ENCODE measurements at places on chromosomes 5 and 9.
A peak's percentile ranks its signal among the peaks of the same experiment; 100 is the strongest.

DNA sequence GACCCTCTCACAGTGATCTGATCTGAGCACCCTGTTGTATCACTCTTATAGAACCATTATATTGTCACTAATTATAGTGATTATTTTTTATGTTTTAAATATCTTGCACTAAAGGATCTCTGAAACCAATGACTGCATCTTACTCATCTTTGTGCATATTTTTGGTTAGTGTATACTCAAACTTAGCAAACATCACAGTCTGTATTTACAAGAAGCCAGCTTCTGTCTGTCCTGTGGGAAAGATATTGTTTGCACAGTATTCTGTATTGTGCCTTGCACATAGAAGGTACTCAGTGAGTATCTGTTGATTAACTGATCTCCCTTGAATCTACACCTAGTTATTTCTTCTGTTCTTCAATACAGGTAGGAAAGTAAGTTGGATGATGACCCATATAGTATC, 131.5 kb downstream of the PAM start:
- no peak for DNase-seq

- DNase-seq = no peak
These were observed 131.8 kb downstream of the EFNA5 start for GRCh38 chr5:107538805-107539445.

DNA sequence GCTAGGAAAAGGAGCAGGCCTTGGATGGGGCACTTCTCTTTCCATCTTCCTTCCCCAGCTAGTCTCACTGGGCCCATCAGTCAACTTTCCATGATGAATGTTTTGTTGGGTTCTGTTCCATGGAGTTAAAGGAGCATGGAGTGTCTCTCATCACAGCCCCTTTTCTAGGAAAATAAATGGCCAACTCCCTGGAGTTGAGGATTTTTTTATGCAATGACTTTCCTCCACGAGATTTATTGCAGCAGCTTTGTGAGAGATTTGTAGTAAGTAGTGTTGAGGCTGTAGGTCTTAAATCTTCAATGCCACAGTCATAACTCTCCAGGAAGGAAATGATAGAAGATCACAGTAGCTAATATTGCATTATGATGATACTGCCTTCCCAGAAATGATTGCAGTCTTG, 45.6 kb upstream of the SLC44A1 start:
- DNase-seq = no peak

- DNase-seq = no peak
These were observed 49.5 kb downstream of the JAKMIP2 start for GRCh38 chr5:147733075-147733474.

- DNase-seq = no peak
These were observed 544.6 kb upstream of the TRPC7 start for GRCh38 chr5:136909906-136910305.

DNA sequence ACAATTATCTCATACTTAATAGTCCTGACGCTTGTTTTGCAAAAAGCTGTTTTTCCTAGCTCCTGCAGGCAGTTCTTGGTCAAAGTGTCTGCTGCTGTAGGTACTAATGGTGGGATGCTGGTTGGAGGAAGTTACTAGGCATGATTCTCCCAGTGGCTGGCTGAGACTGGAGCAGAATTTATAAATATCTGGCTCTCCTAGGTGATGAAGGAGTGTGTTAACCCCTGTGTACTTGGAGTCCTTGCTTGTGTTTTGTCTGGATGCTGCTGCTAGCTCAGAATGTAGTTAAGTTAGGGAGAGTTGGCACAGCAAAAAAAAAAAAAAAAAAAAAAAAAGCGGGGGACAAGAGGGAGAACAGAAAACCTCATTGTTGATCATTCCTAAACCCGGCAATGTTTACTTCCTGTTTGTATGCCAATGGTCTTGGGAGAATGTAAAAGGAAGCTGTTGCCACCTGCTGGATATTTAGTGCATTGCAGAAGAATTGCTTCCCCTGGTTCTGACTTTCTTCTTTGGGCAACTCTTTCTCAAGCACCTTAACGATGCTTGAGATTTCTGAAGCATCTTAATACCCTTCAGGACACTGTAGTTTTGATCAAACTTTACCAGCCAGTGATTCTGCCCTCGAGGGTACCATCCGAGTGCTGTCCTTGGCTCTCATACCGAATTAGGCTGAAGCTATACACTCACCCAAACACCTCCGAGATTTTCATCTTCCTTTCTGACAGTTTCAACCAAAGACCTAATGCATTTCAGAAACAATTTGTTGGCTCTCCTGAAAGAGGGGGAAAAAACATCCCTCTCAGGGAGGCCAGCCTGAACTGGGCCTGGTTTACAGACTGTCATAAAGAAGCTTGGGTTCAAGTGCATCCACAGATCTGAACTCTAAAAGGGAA, 71.7 kb upstream of the WWC1 start:
- DNase-seq = no peak

- no peak for DNase-seq
These were observed 73.6 kb downstream of the USP20 start for GRCh38 chr9:129908906-129909305.

DNA sequence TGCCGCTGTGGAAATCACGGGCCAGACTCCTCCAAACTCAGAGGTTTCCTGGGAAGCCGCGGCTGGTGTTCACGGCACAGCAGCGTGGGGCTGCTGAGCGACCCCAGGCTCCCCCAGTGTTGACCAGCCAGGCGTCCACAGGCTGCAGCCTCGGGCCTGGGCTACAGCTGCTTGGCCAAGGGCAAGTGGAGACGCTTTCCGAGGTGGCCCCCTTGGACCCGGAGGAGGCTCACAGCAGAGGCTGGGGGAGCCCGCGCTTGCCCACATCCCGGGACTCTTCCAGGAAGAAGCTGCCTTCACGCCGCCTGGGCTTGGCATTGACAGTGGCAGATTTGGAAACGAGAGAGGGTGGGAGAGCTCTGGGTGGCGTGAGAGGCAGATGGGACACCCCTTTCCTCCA, 53.1 kb upstream of the FCN2 start:
- DNase-seq = no peak

- DNase-seq = no peak
These were observed 74.5 kb downstream of the COL5A1 start for GRCh38 chr9:134716067-134716466.

GRCh38 chr5:42506662-42507061, 83.4 kb downstream of the GHR start:
- no peak for DNase-seq

DNA sequence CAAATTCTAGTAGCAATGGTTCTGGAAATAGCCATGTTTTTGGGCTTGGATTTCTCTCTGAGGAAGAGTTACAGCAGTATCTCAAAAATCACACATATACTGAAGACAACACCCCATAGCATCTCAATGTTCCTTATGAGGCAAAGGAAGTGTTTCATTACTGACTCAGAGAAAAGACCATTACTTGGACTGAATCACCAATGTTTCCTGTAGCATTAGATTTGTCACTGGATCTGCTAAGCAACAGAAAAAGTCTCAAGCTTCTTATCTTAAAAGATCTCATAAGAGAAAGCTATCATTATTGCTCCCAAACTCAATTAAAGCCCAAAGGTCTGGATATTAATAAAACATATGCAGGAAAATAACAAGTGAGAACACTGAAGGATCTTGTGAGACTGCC, 272.4 kb downstream of the ADAMTS6 start:
- no peak for DNase-seq

DNA sequence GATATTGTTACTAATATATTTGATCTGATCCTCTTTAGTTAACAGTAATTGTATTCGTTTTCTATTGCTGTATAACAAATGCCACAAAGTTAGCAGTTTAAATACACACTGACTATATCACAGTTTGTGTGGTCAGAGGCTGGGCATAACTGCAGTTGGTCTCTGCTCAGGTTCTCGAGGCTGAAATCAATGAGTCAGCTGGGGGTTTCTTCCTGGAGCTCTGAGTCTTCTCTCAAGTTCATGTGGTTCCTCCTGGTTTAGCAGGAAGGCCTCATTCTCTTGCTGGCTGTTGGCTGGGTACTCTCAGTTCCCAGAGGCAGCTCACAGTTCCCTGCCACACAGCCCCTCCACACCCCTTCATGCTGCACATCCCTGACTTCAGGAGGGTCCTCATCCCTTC, 20.7 kb downstream of the COL23A1 start:
- DNase-seq = no peak

DNA sequence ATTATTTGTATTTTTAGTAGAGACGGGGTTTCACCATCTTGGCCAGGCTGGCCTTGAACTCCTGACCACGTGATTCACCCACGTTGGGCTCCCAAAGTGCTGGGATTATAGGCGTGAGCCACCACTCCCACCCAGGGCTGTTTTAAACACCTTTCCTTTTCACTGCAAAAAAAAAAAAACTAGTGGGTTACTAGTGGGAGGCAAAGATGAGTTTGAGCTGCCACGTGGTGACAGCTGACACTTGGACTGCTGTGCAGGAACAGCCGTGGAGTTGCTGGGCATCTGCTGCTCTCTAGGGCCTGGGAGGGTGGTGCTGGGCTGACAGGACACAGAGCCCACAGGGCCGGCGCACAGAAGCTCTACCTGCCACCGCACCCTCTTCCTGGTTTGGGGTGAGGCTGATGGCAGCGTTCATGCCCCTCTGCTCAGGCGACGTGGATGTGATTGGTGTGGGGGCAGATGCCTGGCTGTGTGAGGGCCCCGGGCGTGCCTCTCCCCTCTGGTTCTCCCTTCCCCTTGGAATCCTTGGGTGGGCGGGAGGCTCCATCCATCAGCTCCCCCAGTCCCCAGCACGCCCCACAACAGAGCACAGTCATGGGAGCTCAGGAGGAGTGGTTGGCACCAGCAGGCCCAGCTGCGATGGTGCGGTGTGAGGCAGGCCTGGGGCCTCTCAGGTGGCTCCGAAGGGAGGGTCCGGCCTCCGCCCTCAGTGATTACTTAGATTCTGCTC, 16.9 kb downstream of the RABL6 start:
- no peak for DNase-seq

DNA sequence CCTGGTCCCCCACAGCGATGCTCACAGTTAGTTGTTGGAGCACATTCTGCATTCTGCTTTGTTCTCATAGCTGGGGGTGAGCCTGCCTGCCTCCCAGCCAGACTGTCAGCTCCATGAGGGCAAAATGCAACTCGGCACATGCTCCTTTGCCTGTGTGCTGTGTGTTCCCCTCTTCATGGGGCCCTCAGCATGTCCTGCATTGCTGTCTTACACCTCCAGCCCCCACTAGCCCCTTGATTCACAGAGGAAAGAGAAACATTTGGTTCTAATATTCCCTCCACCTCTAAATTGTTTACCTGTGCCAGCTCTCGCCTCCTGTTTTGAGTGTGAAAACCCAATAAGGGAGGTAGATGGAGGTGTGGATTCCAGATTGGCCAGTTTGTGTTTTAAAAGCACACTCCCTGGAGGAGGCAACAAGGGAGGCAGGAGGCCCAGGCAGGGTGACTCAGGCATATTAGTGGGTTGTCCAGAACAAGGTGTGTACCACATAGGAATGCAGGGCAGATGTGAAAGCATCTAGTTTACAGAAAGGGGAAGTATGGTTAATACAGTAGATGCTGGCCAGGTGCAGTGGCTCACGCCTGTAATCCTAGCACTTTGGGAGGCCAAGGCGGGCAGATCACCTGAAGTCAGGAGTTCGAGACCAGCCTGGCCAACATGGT, 224.6 kb downstream of the AGTPBP1 start:
- no peak for DNase-seq

- DNase-seq = no peak
These were observed 760.0 kb upstream of the RIOK2 start for GRCh38 chr5:97943036-97943435.

- DNase-seq = no peak
These were observed 784.1 kb downstream of the MAT2B start for GRCh38 chr5:164289526-164289925.

GRCh38 chr5:134500699-134501430, 24.6 kb upstream of the JADE2 start:
- no peak for DNase-seq

- no peak for DNase-seq
These were observed 86.5 kb upstream of the ANKRD55 start for GRCh38 chr5:56319526-56320181.

DNA sequence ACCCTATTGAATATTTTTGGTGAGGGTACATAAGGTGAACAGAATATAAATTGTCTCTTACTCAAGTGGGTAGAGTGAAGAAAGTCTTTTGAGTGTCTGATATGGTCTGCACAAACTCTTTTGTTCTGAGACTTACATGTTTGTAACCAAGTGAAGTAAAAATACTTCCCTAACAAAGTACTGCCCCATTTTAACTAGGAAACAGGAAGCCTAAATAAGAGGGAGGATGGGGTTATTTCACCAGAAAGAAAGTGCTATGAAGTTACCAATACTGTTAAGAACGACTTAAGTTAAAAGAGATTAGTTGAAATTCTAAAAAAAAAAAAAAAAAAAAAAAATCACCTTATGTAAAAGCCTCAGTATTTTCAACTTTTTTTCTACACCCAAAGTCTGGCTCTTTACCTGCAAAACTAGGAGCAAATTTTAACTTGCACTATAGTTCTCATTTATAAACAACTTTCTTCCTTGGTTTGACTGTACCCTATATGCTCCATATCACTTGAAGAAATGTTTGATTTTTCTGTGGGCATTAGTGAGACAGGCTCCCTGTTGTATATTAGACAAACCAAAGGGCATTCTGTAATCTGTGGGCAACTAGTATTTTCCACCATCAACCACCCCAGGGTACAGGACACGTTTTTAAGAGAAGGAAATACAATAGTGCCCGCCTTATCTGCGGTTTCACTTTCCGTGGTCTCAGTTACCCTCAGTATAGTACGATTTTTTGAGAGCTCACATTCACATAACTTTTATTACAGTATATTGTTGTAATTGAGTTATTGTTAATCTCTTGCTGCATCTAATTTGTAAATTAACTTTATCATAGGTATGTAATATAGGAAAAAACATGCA, 127.7 kb downstream of the NR3C1 start:
- DNase-seq = no peak

- no peak for DNase-seq
These were observed 182.2 kb downstream of the PDE4D start for GRCh38 chr5:59711310-59711709.

DNA sequence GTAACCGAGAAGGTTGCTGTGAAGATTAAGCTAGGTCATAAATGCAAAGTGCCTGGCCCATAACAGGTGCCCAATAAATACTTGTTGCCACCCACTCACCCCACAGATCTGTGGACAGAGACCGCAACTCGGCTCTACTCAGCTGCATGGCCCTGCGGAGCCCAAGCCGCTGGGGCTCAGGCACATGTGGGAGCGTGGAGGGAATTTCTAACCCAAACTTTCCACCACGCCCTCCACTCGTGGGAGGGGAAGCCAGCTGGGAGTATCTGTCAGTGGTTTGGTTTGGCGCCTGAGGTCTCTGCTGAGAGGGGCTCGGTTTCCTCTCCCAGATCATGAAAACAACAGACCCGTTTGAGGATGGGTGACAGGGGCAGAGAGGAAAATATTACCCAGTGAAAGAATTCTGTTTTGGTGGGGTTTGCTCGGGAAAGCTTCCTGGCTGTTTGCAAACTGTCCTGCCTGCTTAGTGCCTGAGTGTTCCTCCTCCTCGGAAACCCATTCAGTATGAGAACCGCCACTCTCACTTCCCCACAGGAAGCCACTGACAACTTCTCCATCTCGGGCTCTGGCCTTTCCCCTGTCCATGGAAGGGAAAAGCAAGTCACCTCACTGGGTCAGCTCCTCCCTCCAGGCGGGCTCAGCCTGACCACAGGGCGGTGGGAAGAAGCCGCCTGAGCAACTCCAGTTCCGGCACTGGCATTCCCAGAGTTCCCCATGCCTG, 60.1 kb downstream of the RGS3 start:
- DNase-seq = peak; percentile 60
